Purkinje cell (primary cell): ENCODE measurements at places on chromosomes 11 and 22. TPM values are rescaled to one million over a fixed set of nuclear protein-coding genes. Genes with fewer than 3 reads are reported as not detected.

KCTD14 gene
- 0.79 TPM in 1 of 2 replicates, not detected in the other for polyA plus RNA-seq

BAD gene
- 9.3 and 18.9 TPM in 2 replicates for polyA plus RNA-seq

PKNOX2 gene
- 0.36 and 2.1 TPM in 2 replicates for polyA plus RNA-seq

NRGN gene
- polyA plus RNA-seq = 0.62 and 10.0 TPM in 2 replicates

NXPE4 gene
- not detected in 2 replicates for polyA plus RNA-seq

SCN4B gene
- 5.4 and 7.2 TPM in 2 replicates for polyA plus RNA-seq

RHOD gene
- not detected in 2 replicates for polyA plus RNA-seq

C22orf31 gene
- 0.34 TPM in 1 of 2 replicates, not detected in the other for polyA plus RNA-seq

CEP57 gene
- 18.1 and 23.7 TPM in 2 replicates for polyA plus RNA-seq

APOA5 gene
- polyA plus RNA-seq = not detected in 2 replicates

TEX54 gene
- polyA plus RNA-seq = not detected in 2 replicates

CDC42EP1 gene
- polyA plus RNA-seq = 0.28 TPM in 1 of 2 replicates, not detected in the other

SLC35E4 gene
- polyA plus RNA-seq = 3.1 and 3.6 TPM in 2 replicates

DNAJB7 gene
- not detected in 2 replicates for polyA plus RNA-seq

TPBGL gene
- polyA plus RNA-seq = 1.0 TPM in 1 of 2 replicates, not detected in the other

VSIG2 gene
- not detected in 2 replicates for polyA plus RNA-seq

P2RY6 gene
- not detected in 2 replicates for polyA plus RNA-seq

RIMBP3C gene
- not detected in 2 replicates for polyA plus RNA-seq

PTGDR2 gene
- polyA plus RNA-seq = 0.08 and 0.11 TPM in 2 replicates

RIMBP3B gene
- polyA plus RNA-seq = 0.07 and 0.15 TPM in 2 replicates

ANGPTL5 gene
- 0.42 and 1.3 TPM in 2 replicates for polyA plus RNA-seq

MMP12 gene
- not detected in 2 replicates for polyA plus RNA-seq

BARX2 gene
- polyA plus RNA-seq = 0.27 TPM in 1 of 2 replicates, not detected in the other
